ENCODE measurements at places on chromosomes 2 and 18. TPM values are rescaled to one million over a fixed set of nuclear protein-coding genes. Genes with fewer than 3 reads are reported as not detected.

TNFAIP6 gene
- total RNA-seq: 572 TPM

CMPK2 gene
- total RNA-seq: 1.8 TPM

ADD2 gene
- total RNA-seq: under 0.01 TPM

REG1B gene
- not detected for total RNA-seq

TUBA3E gene
- total RNA-seq: not detected

YES1 gene
- 91.3 TPM for total RNA-seq

ARHGEF33 gene
- 1.2 TPM for total RNA-seq

PJVK gene
- total RNA-seq: 2.2 TPM

TMEM150A gene
- 9.4 TPM for total RNA-seq
